ENCODE measurements at places on chromosomes 13 and 19.
A peak's percentile ranks its signal among the peaks of the same experiment; 100 is the strongest.

DNA sequence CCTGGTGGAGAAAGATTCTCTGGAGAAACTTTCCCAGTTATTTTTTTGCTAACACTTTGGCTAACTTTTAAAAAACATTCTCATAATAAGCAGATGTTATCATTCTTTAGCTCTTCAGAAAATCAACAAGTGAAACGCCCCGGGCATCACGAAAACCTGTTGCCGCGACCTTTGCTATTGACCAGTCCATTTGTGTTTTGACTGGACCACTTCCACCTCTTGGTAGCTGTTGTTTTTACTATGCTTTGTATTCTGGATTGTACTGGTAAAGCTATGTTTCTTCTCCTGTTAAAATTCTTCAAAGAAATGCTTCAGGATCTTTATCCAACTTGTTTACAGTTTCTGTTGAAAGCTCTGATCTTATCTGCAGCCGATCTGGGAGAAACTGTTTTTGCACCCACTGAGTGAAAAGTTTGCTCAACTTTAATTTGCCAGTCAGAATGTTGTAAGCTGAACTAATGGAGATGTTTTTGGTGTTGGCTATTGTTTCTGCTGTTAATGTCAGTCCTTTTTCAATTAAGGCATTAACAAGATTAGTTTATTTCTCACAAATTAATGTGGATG, 23.3 kb downstream of the UFM1 start:
- DNase-seq, result no peak

DNA sequence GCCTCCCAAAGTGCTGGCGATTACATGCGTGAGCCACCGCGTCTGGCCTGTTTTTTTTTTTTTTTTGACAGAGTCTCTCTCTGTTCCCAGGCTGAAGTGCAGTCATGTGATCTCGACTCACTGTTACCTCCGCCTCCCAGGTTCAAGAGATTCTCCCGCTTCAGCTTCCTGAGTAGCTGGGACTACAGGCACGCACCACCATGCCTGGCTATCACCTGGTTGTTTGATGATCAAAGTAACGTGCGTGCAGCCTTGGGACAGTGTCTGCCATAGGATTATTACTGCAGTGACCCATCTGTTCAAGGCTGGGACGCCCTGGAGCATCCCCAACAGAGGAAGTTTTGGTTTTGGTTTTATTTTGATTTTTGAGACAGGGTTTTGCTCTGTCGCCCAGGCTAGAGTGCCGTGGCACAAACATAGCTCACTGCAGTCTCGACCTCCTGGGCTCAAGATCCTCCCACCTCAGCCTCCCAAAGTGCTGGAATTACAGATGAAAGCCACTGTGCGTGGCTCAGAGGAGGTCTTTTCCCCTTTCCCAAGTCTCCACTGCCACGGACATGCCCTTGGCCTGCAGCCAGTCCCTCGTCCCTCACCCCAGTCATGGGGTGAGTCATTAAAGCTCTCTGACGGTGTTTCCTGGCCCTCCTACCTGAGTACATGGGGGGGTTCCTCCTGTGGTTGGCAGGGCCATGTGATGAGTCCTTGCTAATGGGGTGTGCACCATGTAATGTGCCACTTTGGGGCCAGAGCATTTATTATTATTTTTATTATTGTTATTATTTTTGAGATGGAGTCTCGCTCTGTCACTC, 65.6 kb downstream of the IER2 start:
- no peak for DNase-seq

- DNase-seq, result peak; percentile 74
These were observed 2.9 kb upstream of the LTBP4 start for GRCh38 chr19:40598121-40598917.

- DNase-seq, result no peak
These were observed 16.6 kb downstream of the RASA3 start for GRCh38 chr13:114115796-114116195.

DNA sequence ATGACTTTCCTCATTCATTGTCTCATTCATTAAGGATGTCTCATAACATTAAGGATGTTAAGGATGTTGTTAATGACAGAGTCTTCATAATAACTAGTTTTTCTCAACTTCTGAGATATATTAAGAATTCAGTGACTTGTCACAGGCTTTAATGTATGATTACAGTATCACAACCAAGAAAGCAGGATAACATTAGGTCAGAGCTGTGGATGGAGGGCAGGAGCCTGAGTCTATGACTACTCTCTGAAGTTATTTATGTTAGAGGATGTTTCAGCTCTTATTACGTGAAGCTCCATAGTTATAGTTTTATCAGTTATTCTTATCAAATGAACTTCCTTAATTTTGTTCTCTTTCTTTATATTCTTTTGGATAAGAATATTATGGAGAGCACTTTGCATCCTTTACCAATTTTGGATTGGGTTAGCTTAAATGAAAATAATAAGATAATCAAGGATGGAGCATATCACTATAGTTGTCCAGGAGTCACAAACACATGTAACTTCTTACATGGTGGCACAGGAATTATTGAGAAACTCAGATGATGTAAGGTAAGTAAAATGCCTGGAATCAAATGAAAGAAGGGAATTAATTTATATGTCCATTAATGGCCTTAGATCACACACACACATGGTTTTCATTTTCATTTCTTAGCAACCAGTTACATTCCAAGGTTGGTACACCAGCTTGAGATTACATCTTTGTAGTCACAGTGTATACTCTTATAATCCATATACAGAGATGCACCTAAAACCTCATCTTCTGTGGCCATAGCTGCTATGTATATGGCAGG, 57.0 kb downstream of the SLC10A2 start:
- DNase-seq, result no peak

GRCh38 chr19:11964496-11964857, 363 bp upstream of the ZNF763 start:
- no peak for DNase-seq

DNA sequence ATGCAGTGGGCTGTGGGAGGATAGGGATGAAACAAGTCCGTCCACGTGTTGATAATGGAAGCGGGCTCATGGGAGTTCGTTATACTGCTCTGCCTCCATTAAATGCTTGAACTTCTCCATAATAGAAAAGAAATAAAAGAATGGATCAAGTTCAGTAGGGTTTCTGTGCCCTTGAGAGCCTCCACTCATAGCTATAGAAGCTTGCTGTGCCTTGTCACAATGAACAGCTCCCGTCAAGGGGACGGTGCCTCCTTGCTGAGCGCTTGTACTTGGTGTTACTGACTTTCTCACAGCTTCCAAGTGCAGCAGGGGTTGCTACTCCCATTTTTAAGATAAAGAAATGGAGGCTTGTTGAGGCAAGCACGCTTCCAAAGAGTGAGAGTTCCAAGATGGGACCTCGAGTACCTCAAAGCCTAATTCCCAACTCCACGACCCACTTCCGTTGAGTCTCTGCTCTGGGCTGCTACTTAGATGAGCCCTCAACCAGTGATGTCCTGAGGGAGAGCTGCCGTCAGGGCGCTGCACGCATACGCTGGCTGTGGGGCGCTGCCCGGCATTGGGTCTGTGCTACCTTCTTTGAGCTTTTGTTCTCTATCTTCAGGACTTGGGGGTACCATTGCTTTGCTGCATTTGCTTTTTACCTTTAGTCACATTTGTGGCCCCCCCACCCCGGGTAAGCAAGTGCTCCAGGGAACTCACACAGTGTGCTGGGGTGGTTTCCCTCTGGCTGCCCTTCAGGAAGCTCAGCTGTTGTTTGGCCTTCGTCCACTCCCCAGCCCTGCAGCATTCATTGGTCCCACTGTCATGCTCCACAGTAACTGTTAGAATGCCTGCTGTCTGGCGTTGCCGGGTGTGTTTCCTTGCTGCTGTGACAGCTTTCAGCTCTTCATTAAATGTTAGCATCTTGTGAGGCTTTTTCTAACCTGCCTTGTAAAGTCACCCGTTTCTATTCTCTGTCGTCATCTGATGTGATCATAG, 9.5 kb downstream of the SNRNP70 start:
- DNase-seq, result no peak

DNA sequence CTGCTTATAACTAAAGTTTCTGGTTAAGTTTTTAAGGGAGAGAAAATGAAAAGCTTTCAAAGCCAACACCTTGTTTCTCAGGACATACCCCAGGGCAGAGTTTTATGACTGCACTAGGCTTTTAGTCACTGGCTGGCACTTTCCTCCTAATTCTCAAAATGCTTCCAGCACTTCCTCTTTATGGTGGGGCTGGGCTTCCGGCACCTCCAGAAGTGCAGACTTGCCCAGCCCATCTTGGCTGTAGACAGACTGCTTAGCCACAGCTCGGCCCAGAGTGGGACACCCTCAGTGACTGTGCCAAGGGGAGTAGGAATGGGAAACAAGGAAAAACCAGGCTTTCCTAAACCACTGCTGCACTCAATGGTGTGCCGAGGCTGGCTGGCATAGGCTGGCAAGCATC, 23.2 kb upstream of the GTF3A start:
- DNase-seq, result no peak

GRCh38 chr19:642767-643727, 3.4 kb downstream of the FGF22 start:
- DNase-seq, result no peak

DNA sequence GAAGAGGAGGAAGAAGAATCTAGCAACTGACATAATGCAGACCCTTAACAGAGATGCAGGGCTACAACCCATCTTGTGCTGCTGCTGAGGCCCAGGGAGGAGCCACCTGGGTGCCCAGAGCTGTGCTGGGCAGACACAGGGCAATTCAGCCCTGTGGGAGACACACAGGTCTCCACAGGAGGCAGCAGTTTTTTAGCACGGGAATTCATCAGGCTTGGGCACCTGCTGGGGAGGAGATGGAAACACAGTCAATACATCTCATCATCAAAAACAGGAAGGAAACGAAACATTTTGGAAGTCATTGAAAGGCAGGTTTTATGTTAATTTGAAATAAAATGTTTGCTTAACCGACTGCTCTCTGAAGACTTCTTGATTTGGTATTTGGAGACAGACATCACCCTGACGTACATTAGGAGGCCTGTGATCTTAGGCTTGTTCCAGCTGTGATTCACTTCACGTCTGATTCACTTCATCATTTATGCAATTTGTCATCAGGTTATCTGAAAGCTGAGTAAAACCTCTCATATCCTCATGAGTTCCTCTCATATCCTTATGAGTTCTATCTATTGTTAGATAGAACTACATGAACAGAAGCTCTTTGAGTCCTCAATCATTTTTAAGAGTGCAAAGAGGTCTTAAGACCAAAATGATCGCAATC, 77.4 kb downstream of the CYSLTR2 start:
- no peak for DNase-seq

GRCh38 chr13:95174517-95174916, 126.7 kb downstream of the ABCC4 start:
- DNase-seq, result no peak

- no peak for DNase-seq
These were observed 104.7 kb upstream of the KL start for GRCh38 chr13:32911506-32911905.

- DNase-seq, result no peak
These were observed 6.3 kb upstream of the REXO1 start for GRCh38 chr19:1854542-1855039.

Measured in stimulated activated CD4-positive, alpha-beta T cell treated with anti-CD3 and anti-CD28 coated beads, Interleukin-1b, Interleukin-23, amount 100 ng/mL, for 24 hours (primary cell).